Brain microvascular endothelial cell (primary cell): ENCODE measurements at places on chromosomes 2 and 18.

DNA sequence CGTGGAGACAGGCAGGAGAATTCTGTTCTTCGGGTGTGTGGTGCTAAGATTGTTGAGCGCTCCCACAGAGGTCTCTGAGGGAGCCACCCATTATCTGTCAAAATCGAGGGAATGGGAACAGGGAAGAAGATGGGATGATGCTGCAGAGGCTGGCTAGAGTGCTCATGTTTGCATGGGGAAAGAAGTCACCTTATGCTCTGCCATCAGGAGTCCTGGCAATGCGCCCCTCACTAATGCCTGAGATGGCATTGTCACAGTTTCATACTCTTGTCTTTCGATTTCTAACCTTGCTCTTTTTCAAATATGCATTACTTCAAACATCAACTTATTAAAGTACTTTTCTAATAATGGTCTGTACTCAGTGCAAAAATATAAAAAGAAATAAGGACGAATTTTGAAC is 463.3 kb upstream of the CELF4 start:
- no peak for DNase-seq

- peak; percentile 91 for DNase-seq
These were observed 77.4 kb upstream of the NPAS2 start for GRCh38 chr2:100742277-100743254.

GRCh38 chr18:37529863-37530262 is 35.7 kb downstream of the CELF4 start:
- peak; percentile 1 for DNase-seq

GRCh38 chr18:60471652-60472051 is 99.1 kb upstream of the MC4R start:
- peak; percentile 46 for DNase-seq
